ENCODE measurements at places on chromosomes 1 and 21. TPM values are rescaled to one million over a fixed set of nuclear protein-coding genes. Genes with fewer than 3 reads are reported as not detected.

DNA sequence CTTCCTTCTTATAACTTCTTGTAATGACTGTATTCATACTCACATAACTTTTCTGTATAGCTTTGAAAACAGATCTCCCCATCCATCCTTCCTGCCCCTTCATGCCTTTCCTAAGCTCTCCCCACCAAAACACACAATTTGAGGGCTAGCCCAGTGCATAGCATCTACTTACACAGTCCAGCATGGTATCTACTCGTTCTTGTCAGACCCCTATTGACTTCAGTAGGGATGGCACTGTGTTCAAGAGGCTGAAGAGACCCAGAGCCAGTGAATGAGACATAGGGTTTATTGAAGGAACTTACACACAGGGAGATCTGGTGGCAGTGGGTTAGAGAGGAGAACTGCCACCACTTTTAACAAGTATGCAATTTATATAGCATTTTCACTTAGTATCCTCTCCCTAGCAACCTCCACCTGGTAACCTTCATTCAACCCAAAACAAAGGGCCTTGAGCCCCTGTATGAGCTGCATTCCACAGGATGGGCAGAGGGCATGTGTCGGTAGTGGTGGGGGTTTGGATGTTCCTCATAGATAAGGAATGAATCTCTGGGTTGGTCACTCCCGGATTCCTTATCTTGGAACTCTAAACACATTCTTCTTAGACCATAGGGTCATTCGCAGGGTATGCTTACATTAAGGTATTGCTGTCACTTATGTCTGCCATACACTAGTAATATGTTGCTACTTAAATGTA lies 64.9 kb upstream of the GNG12 start:
- DNase-seq: no peak

GRCh38 chr1:203322500-203323179 lies 17.3 kb downstream of the BTG2 start:
- no peak for DNase-seq

GRCh38 chr1:173867141-173867752 lies 542 bp downstream of the GAS5 start:
- no peak for DNase-seq

DNA sequence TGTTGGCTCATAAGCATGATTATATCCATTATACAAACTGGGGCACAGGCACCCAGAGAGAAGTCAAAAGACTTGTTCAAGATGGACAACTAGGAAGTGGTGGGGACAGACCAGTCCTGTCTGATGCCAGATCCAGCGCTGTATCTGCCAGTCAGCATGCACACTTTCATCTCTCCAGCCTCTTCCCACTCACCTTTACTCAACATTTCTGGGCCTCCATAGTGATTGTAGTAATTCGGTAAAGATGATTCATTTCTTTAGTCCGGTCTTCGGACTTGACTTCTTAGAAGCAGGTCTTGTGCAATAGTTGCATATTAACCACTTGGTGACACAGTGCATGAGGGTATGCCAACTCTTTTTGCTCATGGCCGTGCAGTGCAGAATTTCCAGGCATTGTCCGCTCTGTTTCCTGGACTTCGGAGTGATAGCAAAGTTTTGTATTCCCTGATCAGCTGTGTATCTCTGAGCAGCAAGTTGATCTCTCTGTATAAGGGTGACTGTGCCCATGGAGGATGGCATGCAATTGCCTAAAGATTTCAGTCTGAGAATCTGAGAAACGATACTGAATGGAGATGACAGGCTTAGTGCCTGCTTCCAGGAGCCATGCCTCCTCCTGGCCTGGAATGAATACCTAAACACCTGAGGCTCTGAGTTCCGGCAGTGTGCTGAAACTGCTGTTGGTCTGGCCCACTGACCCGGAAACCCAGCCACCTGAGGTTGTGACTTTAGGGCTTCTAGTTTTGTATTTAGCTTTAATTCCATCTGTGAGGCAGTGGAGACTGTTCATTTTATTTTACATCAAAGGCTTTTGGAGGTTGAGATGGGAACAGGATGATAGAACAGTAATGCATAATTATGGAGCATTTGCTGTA lies 39.0 kb downstream of the GALNT2 start:
- peak; percentile 53 for DNase-seq

- DNase-seq: no peak
Observed at GRCh38 chr1:61486783-61487536, 238.0 kb downstream of the TM2D1 start.

DNA sequence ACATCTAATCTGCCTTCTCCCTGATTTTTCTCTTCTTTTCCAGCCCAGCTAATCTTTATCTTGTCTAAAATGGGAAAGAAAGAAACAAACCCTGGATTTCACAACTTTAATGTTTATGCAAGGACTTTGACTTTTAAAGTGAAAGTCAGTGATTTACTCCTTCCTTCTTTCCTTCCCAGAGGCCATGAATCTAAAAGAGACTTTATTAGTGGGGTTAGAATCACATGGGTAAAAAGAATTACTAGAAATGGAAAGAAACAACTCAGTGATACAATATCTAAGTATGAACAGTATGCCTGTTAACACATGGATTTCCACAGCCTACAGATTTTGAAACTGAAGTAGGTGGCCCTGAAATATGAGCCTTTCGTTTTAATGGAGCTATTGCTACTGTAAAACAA lies 59.8 kb upstream of the KCNK2 start:
- no peak for DNase-seq

- peak; percentile 54 for DNase-seq
Observed at GRCh38 chr1:235873045-235873444, 6.3 kb upstream of the LYST start.

DNA sequence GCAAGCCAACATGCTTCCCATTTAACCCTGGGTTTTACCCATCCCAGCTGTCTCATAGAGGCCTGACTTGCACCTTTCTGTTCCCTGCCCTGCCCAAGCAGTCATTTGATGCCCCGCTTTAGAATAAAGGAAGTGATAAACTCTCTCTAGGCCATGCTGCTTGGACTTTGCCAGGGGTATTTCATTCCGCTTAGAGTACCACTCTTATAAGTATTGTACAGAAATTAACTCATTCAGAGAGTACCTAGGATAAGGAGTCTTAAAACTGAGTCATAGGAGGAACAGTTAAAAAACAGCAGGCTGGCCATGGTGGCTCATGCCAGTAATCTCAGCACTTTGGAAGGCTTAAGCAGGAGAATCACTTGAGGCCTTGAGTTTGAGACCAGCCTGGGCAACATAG lies 21.0 kb upstream of the LYST start:
- peak; percentile 60 for DNase-seq

DNA sequence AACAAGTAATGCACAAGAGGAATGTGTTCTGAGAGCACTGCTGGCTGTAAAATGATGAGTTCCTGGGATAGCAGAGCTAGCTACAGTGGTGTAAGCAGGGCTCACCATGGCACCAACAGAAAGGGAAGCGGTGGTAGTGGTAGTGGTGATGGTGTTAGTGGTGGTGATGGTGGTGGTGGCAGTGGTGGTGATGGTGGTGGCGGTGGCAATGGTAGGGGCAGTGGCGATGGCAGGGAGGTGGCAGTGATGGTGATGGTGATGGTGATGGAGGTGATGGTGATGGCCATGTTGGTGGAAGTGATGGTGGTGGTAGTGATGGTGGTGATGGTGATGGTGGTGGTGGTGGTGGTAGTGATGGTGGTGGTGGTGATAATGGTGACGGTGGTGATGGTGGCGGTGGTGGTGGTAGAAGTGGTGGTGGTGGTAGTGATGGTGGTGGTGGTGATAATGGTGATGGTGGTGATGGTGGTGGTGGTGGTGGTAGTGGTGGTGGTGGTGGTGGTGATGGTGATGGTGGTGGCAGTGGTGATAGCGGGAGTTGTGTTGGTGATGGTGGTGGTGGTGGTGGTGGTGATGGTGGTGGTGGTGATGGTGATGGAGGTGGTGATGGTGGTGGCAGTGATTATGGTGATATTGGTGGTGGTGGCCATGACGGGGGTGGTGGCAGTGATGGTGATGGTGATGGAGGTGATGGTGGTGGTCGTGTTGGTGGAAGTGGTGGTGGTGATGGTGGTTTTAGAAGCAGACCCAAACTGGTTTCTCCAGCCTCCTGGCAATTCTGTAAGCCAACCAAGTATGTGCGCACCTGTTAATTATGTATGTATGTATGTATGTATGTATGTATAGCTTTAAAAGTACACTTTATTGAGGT lies 254.1 kb downstream of the TRABD2B start:
- DNase-seq: no peak

GRCh38 chr1:1059494-1060280 lies 14.4 kb downstream of the RNF223 start:
- peak; percentile 94 for DNase-seq

DNA sequence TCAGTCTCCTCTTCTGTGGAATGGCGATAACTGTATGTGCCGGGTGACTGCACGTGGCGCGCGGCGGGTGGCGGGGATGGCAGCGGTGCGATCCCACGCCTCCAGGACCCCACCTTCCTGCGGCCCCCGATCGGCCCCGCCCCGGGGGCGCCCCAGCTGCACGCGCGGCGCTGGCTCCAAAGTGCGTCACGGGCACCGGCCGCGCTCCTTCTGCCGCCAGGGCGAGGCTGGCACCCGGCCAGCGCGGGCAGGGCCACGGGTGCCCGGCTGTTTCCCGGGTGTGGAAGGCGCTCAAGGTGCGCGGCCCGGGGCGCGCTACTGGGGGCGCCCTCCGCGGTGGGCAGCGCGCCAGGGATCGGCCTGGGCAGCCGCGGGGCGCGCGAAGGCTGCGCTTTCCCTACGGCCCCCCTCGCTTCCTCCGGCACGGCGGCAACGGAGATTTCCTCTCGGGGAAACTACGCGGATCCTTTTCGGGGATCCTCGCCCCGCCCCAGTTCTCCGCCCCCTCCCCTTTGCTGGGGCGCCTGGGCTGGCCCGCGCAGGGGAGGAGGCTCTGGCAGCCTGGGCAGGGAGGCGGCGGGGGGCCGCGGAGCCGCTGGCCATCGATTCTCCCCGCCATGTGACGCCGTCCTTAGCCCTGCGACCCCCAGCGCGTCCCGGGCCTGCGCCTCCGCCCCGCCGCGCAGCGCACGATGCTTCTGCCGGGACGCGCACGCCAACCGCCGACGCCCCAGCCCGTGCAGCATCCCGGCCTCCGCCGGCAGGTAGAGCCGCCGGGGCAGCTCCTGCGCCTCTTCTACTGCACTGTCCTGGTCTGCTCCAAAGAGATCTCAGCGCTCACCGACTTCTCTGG lies at the start of gene EVA1C:
EVA1C (plus strand) TSS at position 545 of the 853 bp plus-strand sequence; CDS start at position 693, 148 bp downstream.
- peak; percentile 76 for DNase-seq

DNA sequence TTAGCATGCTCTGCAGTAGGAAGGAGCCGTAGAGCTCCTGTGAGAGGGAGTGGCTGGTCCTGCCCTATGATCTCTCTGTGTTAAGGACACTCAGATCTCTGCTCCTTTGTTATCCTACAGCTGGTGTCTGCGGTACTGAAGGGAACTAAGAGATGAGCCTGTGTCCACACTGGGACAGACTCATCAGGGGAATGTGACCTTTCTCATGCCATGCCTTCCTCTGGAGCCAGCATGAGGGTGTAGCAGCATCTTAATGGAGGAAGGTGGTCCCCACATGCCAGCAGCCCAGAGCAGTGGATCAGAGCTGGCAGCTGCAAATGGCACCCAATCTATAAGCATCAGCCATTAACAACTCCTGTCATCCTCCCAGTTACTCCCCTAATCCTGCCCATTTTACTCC lies 24.7 kb upstream of the GUCA2B start:
- DNase-seq: no peak

DNA sequence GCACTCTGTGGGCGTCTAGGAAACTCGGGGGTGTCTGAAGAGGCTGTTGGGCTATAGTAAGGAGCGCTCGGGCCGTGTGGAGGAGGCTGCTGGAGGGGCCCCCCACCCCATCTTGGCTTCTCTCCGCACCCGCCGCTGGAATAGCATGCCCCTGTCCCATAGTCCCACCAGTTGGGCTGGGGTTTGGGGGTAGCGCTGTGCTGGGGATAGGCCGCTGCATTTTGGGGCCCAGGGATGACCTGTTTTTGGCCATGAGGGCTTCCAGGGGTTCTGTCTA lies 511 bp downstream of the EFNA3 start:
- no peak for DNase-seq

DNA sequence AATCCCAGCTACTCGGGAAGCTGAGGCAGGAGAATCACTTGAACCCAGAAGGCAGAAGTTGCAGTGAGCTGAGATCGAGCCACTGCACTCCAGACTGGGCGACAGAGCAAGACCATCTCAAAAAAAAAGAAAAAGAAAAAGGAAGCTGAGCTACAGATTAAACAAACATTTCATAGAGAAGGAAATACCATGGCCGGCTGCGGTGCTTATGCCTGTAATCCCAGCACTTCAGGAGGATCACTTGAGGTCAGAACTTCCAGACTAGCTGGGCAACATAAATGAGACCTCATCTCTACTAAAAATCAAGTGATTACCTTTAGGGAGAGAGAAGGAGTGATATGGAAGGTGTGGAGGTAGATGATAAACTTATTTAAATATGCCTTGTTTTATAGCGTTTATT lies 14.0 kb upstream of the CFAP126 start:
- DNase-seq: no peak

DNA sequence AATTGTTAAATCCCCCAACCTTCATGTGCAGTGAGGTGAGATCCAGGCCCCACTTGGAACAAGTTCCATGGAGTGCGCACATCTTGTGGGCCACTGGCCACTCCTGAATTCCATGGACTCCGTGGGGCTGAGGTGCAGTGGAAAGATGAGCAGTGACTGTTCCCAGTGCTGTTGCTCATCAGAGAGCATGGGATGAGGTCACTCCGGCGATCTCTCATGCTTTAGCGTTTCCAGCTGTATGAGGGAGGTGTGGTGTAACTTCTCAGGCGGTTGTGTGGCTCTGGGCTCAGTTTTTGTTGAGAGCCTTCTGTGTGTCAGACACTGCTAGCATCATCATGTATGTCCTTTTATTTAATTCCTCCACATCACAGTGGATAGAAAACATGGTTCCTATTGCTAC lies 96.2 kb downstream of the GALNT2 start:
- DNase-seq: no peak

- DNase-seq: no peak
Observed at GRCh38 chr1:55150880-55151588, 64.1 kb downstream of the USP24 start.

DNA sequence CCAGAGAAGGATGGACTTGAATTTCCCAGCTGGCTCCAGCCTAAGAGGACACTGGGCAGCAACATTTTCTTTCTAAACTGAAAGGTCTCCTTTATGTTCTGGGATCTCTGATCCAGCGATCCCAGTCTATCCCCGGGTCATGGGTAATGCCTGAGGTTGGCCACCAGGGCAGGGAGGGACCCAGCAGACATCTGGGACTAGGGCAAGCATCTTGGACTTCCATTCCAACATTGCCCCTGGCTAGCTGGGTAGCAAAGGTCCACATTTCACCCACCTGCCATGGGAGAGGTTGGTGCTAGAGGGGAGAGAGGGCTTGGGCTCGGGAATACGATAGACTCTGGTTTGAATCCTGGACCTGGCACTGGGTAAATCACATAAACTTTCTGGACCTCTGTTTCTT lies 84.6 kb downstream of the LRRN2 start:
- no peak for DNase-seq

GRCh38 chr1:197787623-197788536 lies 12.6 kb upstream of the DENND1B start:
- DNase-seq: no peak

The PPP1R8 gene
- 42.9 TPM for total RNA-seq

The SMIM1 gene
- total RNA-seq: 2.5 TPM

The GJA5 gene
- not detected for total RNA-seq

The CELA2A gene
- total RNA-seq: not detected

The RPTN gene
- not detected for total RNA-seq

The HOOK1 gene
- 13.3 TPM for total RNA-seq

The TOR3A gene
- 36.7 TPM for total RNA-seq

The RNU1-2 gene
- total RNA-seq: 1,409 TPM

The GJA8 gene
- not detected for total RNA-seq

The LCE3D gene
- total RNA-seq: not detected

The MX2 gene
- total RNA-seq: 26.9 TPM

The LRRC7 gene
- total RNA-seq: not detected

All from activated CD4-positive, alpha-beta memory T cell treated with anti-CD3 and anti-CD28 coated beads for 36 hours (primary cell).